BJ (cell line): ENCODE measurements at places on chromosomes 5 and 9. TPM values are rescaled to one million over a fixed set of nuclear protein-coding genes. Genes with fewer than 3 reads are reported as not detected.

Gene OTULINL
- polyA plus RNA-seq = 2.6 and 4.1 TPM in 2 replicates

Gene FBP2
- not detected in 2 replicates for polyA plus RNA-seq

Gene NR2F1-AS1
- 13.7 and 27.3 TPM in 2 replicates for polyA plus RNA-seq

Gene TAF11L11
- not detected in 2 replicates for polyA plus RNA-seq

DNA sequence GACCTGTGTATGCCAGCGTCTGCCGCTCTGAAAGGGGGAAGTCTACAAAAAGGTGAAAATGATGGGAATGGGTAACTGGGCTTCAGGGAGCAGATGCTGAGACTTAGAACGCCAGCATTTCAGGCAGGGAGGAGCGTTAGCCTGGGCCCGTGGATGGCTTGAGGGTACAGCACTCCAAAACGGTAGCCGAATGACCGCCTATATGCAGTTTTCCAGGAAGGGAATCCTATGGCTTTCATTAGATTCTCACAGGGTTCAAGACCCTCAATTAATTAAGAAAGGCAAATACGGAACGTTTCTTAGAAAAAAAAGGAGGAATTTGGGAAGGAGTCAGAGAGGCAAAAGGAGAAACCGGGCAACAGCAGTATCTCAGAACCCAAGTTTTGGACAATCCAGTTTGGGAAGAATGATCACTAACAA is 639 bp downstream of the AMACR start:
- DNase-seq = no peak

DNA sequence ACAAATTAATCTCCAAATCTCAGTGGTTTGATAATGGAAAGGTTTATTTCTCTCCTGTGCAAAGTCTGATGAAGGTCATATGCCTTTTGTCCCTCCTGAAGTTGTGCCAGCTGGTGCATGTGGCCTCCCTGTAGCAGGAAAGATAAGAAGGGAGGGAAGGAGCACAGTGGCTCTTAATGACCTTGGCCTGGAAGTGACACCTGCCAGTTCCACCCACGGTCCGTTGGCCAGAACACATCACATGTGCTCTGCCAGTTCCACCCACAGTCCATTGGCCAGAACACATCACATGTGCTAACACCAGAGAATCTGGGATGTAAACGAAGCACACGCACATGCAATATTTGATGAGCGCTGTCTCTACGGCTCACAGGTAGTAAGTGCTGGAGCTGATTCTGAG is 130.9 kb downstream of the DOCK2 start:
- DNase-seq = no peak

DNA sequence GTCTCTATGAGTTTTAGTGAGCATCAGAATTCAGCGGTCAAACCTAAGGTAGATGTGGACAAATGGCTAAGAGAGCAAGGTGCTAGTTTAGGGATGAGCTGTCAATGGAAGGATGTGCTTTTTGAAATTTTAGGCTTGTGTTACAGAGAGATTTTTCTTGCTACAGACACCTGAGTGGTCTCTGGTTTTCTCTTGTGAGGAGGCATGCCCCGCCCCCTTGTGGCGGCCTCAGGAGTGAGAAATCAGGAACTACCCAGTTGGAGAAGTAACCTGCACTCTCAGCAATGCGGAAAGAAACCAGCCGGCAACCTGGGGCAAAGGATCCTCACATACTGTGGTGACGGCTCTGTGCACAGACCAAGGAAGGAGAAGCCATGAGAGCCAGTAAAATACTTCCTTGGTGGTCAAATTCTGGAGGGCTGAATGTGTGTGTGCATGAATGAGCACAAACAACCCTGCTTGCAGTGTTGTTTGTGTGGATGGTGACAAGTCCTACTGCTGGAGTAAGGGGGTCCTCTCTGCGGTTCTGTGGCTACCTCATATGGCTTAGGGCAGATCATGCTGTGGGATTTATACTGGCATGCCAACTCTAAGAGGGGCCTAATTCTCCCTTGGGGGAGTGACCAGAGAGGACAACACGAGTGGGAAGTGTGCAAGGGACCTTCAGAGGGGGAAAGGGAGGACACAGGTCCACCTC is 16.7 kb upstream of the HSD17B4 start:
- no peak for DNase-seq

DNA sequence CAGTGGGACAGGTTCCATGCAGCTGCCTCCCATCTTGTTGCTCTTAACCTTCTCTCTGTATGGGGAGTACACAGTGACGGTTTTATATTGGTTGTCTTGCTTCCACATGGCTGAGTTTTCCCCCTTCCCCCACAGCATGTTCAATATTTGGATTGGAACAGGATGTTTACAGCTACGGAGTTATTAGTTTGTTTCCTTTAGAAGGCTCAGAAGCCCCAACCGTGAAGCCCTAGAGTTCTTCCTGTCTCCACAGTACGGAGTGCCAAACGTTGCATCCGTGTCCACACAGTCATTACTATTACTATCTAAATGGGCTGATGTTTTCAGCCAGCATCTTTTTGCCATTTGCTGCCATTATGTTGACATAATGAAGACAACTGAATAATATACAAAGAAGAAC is 277.5 kb downstream of the MARCHF11 start:
- no peak for DNase-seq

DNA sequence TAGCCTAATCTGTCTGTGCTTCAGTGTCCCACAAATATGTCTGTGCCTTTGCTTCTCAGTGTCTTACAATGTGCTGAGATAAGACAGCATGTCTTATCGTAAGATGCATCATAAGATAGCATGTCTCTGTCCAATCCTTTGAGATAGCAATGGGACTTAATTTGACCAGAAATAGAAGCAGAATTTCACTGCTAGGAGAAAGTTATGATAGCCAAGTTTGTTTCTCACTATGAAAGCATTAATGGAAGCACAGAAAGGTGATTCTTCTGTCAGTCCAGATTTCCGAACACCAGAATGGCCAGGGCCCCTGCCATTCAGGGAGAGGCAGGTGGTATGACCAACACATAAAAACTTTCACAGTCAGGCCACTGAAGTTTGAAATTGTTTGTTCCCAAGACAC is 111.4 kb downstream of the TRIM32 start:
- DNase-seq = no peak
